Effector memory CD8-positive, alpha-beta T cell (primary cell): ENCODE measurements at places on chromosomes 3 and 15.
A peak's percentile ranks its signal among the peaks of the same experiment; 100 is the strongest.

- DNase-seq, result no peak
Observed at GRCh38 chr3:37934631-37935289, 55.8 kb upstream of the VILL start.

DNA sequence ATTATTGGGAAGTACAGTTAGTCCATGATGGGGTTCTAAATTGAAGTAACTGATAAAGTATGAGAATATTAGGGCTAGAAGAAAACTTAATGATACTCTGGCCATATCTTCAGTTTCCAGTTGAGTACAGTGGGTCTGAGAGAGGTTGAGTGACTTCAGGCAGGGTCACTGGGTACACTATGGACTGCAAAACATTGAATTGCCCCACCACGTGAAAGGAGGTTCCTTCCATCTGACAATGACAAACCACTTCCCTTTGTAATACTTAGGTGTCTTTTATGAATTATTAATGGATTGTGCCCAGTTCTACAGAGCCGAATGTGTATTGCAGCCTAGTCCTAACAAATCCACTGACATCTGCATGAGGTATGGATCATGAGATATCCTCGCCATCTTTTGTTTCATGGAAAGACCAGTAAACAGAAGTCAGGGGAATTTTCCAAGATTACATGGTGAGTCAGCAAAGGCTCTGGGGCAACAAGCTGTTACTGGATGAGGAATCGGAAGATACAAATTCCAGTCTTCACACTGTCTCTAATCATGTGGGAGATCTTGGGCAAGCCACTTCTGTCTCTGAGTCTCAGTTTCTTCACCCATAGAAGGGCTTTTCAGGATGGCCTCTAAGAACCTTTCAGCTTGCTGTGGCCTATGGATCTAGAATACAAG lies 66.5 kb upstream of the BCL6 start:
- no peak for DNase-seq

DNA sequence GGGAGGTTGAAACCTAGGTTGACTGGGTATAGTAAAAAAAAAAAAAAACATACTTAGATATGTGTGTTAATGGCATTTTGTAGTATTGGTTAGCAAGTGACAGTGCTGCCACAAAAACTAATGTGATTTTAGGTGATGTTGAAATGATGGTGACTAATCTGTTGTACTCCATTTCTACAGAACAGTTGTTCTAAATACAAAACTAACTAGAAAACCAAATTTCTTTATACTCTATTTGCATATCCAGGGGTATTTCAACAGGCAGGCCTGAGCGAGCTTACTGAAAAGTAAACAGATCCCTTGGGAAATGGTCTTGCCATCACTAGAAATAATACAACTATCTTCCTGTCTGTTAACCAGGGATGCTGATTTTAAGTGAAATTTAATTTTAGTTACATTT lies 20.5 kb downstream of the TSC22D2 start:
- DNase-seq, result no peak

- DNase-seq, result no peak
Observed at GRCh38 chr3:113649174-113649845, 47.1 kb downstream of the USF3 start.

DNA sequence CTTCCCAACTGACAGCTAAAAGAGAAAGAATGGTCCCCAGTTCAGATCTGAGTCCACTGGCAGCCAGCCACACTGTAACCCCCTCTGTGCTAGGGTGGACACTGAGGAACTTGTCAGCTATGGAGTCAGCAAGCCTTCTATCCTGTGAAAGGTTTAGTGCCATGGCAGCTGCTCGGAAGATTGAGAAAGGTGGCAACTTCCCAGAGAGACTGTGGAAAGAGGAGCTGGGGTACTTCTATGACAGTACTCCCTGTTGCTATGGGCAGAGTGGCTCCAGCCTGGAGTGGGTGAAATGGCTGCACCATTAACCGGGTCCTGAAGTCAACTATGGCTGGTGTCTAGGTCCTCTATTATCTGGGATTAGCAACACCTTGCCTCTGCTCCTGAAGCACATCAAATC lies 447.2 kb downstream of the EPHB1 start:
- DNase-seq, result no peak

DNA sequence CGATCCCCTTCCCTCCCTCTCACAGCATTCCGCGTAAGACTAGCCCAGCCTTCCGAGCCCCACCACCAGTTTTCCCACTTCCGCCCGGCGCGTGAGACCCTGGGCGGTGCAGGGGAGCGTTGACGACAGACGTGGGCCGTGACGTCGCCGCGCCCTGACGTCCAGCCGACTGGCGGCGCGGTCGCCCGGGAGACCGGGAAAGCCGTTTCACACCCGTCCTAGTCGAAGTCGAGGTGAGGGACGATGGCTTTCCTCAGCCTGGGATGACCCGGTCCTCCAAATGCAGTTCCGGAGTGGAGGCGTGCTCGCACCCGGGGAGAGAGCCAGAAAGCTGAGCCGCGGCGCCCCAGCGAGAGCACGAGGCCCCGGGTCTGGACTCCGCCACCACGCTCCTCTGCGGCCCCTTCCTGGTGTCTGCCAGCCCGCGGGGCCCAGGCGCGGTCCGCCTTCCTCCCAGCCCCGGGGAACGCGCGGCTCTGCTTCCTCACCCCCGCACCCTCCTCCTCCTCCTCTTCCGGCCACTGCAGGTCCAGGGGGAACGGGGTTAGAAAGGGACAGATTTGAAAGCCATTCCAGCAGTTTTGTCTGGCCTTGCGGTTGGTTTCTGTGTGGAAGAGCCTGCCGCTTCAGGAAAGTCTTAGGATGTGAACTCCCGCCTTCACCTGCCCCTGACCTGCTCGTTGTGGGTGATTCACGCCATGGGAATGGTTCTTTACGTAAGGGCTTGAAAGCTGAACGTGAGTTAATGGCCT lies at the start of gene LEKR1:
LEKR1 (plus strand) TSS at position 210 of the 752 bp plus-strand sequence. CDS start 2,977 bp downstream, outside the sequence.
- DNase-seq, result peak; percentile 43

DNA sequence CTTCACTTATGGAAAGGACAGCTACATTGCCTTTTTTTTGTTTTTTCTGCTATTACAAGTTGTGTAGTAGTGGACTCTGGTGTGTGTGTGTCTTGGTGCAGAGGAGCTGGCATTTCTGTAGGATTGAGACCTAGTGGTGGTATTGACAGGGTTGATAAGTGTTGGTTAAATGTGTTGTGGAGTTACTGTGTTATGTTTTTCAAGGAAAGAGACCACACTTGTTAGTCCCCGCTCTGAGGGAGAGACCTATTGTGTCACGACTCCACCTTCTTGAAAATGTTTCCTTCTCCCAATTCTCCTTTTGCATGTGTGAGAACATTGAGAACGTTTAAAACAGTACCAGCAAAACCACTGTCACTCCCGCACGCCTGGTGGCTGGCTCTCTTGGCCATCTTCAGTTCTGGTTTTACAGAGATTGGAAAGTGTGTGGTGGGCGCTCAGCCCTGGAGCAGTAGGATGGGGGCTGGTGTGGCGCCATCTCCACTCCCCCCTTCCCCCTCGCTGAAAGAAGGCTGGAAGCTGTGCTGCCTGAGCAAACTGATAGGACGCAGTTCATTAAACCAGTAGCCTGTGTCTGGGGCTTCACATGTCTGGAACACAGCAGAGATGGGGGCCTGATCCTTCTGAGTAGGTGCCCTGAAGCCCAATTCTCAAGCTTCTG lies 5.5 kb downstream of the KLF13 start:
- DNase-seq, result no peak

- DNase-seq, result no peak
Observed at GRCh38 chr3:133973249-133973980, 56.3 kb downstream of the SLCO2A1 start.
